GDM1 (cell line): ENCODE measurements at places on chromosomes 16 and 17.

DNA sequence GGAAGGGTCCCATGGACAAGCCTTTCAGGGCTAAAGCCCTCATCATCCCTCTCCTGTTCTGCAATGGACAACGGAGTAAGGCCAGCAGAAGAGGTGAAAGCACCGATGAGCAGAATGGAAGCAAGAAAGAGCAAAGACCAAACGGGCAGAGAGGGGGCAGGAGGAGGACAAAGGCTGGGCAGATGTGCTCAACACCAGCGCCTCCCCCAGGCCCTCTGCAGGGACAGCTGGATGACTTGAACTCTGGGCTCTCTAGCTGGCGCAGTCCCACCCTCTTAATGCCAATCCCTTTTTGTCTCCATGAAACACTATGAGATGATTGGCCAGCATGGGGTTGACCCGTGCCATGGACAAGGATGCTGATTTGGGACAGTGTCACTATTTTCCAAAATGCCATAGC, 22.0 kb downstream of the ACLY start:
- DNase-seq, result no peak

DNA sequence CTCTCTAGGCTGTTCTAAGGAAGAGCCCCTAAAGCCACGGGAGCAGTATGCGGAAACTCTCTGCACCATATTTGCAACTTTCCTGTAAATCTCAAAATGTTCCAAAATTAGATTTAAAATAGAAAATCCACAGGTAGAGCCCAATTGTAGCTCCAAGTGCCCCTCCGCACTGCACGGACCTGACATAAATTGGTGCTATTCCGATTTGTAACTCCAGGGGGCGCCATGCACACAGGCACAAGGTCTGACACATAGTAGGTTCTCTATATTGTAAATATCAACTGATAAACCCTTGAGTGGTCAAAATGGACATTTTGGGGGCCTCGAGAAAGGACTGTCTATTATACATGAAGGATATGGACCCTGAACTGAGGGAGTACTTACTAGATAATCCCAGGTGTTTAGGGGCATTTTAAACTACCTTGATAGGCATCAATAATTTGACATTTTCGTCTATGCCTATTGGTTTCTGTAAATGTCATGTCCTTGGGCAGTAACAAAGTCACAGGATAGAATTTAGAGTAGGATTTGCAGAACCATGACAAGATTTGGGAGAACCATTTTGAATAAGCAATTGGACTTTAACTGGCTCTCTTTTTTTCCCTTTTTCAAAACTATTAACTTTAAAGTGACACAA, 36.6 kb upstream of the TMEM132E start:
- DNase-seq, result no peak

GRCh38 chr17:41547378-41547841, 19.3 kb upstream of the KRT19 start:
- DNase-seq, result no peak

- DNase-seq, result no peak
Measured at GRCh38 chr17:55735731-55736405, 13.2 kb upstream of the TMEM100 start.

- no peak for DNase-seq
Measured at GRCh38 chr17:9456330-9456729, 119.3 kb downstream of the STX8 start.

DNA sequence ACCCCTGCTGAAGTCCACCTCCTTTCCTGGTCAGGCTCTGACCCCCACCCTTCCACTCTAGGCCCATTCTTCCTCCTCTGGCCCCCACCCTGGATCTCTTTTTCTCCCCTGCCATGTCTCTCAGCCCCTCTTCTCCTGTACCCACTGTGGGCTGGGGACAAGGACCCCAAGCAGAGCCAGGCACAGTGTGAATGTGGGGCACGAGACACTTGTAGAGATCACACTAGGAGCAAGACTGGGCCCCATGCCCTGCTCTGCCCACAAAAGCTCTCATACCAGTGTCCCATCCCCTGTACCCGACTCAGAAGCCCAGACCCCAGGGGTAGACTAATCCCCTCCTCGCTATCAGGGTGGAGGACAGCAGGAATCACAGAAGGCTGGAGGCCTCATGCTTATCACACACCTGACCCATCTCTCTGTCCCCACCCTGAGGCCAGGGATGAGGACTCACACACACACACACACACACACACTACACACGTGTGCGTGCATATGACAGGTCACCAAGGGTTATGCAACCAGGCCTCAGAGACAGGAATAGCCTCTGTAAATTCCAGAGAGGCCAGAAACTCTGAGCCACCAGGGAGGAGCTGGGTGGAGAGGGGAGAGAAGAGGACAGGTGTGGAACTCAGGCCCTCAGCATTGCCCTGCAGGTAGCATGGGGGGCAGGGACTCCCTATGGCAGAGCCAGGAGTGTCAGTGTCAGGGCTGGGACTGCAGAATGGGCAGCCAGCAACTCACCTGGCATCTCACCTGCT, 21.1 kb downstream of the ARHGAP27 start:
- DNase-seq, result no peak

DNA sequence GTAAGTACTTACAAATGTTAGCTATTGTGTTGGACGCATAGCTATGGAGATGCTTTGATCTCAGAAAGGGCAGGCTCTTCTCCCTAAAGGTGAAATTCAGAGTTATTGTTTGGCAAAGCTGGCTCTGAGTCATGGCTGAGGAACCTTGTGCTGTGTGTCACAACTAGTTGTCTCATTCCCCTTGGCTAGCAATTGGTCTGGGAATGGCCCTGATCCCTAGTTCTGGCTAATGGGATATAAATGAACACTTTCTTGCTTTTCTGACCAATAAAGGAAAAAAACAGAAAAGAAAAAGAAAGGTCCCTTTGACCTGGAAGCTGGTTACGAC, 210.6 kb downstream of the MAP2K4 start:
- no peak for DNase-seq

- DNase-seq, result no peak
Measured at GRCh38 chr17:49516180-49516579, 21.1 kb downstream of the NGFR start.

GRCh38 chr17:77211681-77212080, 70.9 kb downstream of the SEC14L1 start:
- DNase-seq, result no peak

DNA sequence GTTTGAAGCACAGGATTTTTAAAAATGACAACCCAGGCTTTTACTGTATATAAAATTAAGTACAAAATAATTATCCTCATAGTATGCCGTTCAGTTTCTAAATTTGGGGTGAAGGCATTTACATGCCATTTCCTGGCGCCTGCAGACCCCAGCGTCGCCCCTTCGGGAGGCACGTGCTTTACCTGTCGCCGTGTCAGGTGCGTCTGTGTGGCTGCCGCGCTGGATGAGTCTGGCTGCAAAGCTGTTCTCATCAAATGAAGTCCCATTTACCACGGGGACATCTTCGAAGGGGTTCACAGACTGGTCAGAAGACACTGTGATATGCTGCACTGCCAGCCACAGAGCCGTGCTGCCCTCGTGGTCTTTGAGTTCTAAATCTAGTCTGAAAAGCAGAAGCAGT, 51.8 kb downstream of the CYB5D2 start:
- no peak for DNase-seq

DNA sequence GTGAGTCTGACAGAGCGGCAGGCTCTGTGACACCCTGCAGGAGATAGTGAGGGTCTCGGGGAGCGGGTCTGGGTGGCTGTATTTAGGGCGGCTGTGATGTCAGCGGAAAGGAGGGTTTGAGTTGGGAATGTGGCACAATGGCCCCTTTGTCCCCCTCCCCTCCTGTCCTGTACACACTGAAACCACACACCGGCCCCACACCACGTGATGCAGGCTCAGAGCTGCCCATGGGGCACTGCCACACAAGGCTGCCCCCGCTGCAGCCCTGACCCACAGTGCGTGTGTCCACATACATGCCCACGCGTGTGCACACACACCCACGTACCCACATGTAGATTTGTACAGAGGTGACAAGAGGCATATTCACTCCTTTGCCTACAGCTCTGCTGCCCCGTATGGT, 15.3 kb downstream of the SGCA start:
- no peak for DNase-seq

DNA sequence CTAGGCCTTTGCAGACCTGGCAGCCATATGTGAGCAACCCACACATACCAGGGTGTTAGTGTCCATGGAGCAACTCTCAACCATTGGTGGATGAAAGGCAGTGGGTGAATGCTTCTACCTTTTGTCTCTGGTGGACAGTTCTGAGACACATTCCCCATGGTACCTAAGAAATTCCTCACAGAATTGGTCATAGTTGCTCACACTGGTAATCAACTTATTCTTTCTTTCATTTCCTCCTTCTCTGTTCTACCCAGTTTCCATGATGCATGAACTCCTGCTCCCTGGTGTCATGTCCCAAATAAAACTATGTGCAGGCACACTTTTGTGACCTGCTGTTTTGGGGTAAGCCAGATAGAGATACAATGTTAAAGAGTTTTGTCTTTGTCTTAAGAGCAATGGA, 33.2 kb upstream of the MPHOSPH6 start:
- DNase-seq, result no peak

DNA sequence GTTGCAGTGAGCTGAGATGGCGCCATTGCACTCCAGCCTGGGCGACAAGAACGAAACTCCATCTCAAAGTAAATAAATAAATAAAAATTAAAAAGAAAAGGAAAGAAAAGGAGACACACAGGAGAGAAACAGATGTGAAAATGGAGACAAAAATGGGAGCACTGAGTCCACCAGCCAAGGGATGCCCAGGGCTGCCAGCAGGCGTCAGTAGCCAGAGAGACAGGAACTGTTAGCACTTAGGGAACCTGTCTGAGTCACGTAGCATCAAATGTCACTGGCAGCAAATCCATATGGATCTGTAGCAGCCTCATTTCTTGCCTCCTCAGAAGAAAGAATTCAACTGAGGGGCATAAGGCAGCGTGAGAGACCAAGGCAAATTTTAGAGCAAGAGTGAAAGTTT, 79.7 kb downstream of the CYLD start:
- no peak for DNase-seq

- DNase-seq, result no peak
Measured at GRCh38 chr17:77594416-77595209, 363.9 kb upstream of the TNRC6C start.
